ENCODE measurements at places on chromosomes 7 and 10.

GRCh38 chr10:34698248-34698831 is 116.8 kb downstream of the PARD3 start:
- no peak for DNase-seq

DNA sequence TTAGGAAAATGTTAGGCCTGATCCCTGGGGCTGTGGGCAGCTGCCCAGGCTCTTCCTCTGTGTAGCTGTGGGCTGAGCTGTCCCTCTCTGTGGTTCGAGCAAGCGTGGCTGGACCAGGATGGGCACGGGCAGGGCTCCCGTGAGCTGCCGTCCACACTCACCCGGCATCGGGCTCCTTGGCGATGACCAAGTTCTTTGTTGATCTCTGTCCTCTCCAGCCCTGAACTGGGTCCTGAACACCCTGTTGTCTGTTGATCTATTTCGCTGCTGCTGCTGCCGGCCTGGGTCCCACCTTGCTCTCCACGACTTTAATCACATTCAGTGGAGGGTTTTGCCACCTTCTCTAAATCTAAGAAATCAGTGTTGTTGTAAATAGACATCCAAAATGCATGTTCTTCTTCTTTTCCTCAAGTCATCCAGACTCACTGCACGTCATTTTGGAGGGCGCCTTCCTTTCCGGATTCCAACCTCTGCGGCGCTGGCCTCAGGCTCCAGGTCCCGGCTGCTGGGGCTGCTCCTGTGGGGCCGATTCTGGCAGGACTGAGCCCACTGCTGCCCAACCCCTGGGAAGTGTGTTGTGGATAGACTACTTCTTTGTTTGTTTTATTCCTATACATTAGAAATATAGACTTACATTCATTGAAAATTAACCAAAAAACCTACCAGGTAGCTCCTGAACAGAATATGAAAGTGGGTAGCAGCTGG is 100.6 kb downstream of the DYNC2I1 start:
- no peak for DNase-seq

DNA sequence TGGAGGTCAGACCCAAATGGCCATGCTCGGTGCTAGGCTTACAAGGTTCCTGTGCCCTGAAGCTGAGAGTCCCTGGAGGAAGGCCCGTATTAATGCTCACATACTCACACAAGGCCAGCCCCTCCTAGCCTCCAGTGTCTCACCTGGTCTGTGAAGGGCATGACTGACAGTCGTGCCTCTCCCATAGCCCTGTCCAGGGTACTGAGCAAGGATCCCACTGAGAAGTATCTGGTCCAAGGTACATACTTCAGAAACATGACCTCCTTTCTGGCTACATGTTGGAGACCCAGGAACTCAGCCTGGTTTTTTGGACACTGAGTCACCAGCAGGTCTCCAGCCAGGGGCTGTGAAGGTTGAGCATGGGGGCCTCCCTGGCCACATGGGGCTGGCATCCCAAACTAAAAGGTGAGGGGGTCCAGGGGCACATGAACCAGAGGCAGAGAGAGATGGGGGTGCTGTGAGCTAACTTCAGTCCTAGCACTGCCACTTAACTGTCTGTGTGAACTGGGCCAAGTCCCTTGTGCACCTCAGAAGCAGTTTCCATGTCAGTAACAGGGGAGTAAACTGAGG is 17.6 kb upstream of the RASGEF1A start:
- DNase-seq: no peak

DNA sequence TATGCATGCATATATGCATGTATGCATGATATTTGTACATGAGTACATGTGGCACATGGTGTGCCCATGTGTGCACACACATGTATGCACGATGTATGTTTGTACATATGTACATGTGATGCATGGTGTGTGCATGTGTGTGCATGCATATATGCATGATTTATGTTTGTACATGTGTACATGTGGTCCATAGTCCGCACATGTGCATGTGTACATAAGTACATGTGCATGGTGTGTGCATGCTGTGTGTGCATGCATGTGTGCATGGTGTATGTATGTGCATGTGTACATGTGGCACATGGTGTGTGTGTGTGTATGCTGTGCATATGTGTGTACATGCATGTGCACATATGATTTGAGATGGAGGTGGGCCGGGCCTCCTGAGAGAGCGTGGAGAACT is 384.2 kb downstream of the TYW1 start:
- DNase-seq: no peak

DNA sequence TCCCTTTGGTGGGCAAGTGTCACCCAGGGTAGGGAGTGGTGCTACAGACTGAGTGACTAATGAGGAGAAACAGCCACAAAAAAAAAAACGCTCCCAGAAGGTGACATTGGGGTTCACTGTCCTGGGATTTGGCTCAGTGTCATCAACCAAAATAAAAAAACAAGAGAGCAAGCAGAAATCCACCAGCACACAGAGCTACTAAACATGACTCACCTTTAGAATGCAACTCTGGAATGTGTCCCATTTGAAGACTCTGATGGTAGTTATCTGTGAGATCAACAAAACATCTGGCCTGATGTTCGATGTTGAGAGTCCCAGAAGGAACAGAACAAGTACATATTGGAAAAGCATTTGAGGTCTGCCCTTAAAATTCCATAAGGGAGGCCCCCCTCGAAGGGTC is 200.3 kb upstream of the LYZL2 start:
- peak; percentile 11 for DNase-seq

DNA sequence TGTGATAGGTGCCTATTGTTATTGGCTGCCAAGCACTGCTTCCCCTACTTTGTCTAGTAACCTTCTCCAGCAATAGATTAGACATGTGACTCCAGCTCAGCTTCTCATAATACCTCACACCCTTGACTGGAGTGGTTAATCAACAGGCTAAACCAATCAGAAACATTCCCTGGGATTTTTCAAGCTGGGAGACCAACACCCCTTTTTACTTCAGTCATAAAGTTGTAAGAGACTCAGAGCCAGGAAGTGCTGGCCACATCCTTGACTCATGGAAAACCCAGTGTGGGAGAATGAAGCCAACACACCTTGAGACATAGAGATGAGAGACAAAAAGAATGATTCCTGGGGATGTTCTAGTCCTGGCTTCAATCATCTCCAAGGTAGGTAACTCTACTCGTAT is 62.6 kb upstream of the HECTD2 start:
- no peak for DNase-seq

GRCh38 chr10:62693306-62693705 is 111.2 kb upstream of the ADO start:
- DNase-seq: no peak

- no peak for DNase-seq
These were observed 242.6 kb downstream of the GLRX3 start for GRCh38 chr10:130378556-130379400.

DNA sequence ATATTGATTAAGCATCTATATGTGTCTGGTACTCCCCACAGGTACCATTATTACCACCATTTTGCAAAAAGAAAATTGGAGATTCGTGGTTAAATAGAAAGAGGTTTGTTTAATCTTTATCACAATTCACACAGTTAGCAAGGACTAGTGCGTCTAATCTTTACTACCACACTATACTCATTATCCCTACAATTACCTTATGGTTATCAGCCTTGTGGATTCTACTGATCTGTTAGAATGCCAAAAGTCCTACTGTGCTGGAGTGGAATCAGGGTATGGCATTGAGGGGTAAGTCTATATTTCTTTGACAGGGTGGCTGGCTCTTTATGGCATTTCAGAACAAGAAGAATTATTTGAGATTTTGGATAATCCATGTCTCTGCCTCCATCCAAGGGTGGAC is 156.1 kb downstream of the RNLS start:
- no peak for DNase-seq

- no peak for DNase-seq
These were observed 464.7 kb downstream of the SH2D4B start for GRCh38 chr10:81002382-81002781.

GRCh38 chr7:130277763-130278643 is 11.3 kb downstream of the CPA2 start:
- DNase-seq: peak; percentile 83

GRCh38 chr7:32502728-32503127 is 7.4 kb downstream of the AVL9 start:
- no peak for DNase-seq

DNA sequence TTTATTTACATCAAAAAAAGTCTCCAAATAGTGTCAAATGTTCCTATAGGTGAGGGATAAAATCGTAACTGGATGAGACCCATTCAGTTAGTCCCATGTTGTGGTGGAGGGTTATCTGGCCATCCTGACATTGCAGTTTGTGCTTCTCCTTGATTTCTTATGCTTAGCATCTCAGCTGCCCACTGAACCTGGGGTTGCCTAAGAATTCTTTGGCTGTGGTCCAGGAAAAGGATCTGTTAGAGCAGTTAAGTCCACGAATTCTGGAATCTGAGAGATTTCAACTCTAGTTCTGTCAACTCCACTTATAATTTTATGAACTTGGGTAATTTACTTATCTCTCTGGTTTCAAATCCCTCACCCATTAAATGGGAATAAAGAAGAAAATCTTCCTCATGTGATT is 1673.4 kb downstream of the REEP3 start:
- DNase-seq: no peak

DNA sequence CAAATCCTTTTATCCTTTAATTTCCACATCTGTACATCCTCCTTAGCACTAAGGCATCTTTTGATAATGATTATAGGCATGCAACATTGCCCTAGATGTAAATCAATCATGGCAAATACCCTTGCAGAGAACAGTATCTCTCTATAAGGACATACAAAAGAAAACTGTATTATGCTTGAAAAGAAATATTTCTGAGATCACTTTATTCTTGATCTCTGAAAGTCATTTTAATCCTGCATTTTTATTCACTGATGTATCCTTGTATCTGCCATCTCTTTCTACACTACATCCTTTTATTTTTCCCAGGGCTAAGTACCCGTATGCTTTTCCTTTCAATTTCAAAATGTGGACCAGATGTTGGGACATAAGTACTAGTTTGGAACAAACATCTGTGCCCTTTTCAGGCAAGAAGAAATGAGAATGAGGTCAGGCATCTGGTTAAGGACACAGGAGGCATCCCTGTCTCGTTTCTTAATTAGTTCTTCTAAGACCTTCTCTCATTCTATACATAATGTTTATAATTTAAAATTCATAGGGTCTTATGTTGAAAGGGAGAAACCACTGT is 338.6 kb downstream of the CNTNAP2 start:
- DNase-seq: no peak

GRCh38 chr7:116561697-116562483 is 37.1 kb downstream of the CAV1 start:
- no peak for DNase-seq

DNA sequence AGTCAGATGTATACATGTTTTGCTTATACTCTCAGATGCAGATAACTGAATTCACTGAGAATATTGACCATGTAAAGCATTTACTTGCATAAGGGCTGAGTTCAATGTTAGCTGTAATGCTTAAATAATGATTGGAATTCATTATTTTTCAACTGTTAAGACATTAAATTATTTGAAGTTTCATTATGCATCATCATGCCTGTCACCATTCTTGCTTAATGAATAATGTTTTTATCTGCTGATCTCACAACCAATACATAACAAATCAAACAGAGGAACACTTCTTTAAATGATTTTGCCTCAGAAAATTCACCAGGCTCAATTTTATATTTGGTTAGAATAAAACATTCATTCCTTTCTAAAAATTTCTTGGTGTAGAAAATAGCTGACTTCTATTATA is 233.4 kb downstream of the GPR37 start:
- no peak for DNase-seq

GRCh38 chr7:28490831-28491230 is 78.5 kb downstream of the CREB5 start:
- DNase-seq: no peak

GRCh38 chr7:151078233-151079040 is 2.2 kb downstream of the FASTK start:
- DNase-seq: no peak

DNA sequence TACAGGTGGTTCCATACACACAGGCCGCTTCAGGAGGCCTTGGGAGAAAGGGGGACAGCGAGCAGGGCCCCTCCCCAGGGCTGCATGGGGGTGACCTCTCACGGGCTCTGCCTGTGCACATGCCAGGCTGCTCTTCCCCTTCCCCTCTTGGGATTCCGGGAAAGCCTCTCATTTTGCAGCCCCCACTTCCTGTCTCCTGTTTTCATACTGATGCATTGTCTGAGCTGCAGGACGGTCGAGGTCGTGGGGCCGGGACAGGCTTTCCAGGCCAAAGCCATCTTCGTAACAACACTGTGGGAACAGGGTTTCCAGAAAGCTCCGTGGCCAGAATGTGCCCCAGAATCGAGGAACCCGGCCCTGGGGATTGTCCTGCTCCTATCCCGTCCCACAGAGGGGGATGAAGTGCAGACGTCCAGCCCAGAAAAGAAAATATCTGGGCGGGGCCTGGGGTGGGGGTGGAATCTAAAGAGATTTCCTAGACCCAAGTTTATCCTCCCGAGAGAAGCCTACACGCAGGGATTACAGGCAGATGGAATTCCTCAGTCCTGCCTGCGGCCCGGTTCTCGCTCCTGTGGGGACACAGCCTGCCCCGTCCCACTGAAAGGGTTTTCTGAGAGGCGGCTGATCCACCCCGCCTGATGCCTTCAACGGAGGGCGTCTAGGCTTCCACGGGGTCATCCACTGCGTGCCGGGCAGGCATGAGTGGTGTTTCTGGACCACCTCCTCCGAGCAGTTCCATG is 29.5 kb upstream of the DNAAF5 start:
- DNase-seq: no peak

DNA sequence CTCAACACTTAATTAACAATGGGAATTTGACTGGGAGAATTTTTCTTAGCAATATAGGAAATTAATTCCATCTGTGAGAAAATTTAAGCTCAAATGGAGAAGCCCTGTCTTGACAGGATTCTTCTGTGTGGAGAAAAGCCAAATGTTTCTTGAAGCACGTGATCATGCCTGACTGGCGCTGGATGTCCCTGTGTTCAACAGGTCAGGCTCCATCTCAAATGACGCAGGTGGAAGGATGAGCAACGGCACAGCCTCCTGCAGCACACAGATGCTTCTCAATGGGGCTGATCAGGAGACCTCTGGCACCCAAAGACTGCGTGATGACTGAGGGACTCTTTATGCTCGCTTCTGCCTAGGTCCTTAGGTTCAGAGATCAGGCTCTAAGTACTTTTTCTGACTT is 143.8 kb downstream of the RSU1 start:
- no peak for DNase-seq

DNA sequence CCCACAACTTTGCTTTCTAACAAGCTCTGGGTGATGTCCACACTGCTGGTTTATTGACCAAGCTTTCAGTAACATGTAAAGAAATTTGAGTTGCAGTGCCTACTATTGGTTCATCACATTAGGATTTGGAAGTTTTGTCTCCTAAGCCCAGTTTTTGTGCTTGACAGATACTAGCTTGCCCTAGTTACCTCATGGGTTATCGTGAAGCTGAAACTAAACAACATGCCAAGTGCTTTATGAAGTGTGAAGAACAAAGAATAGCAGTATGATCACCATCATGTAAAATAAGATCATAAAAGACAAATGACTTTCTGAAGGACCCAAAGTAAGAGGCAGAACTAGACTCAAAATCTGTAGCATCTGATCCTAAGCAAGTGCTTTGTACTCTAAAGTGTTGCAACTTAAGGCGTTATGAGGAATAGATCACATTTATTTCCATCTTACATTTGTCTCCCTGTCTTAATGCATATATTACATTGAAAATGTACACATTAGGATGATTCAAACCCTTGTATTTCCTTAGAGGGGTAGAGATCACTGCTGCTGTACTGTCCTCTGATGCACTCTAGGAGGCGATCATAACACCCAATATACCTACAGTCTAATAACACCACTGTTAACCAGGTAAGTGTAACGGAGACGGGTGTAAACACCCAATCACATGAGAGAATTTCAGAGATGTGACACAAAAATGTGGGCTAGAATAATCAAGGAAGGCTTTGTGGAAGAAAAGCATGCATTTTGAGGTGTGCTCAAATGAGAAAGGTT is 71.3 kb downstream of the NRCAM start:
- DNase-seq: no peak

Data from left forelimb (tissue), 1 donor.